ENCODE measurements at places on chromosomes 16 and 17.

- no peak for DNase-seq
Measured at GRCh38 chr17:867896-868489, 85.8 kb downstream of the MRM3 start.

GRCh38 chr16:28324235-28324886, 32.0 kb downstream of the SBK1 start:
- DNase-seq, result no peak

- no peak for DNase-seq
Measured at GRCh38 chr17:76204277-76204676, 36.0 kb downstream of the RNF157 start.

DNA sequence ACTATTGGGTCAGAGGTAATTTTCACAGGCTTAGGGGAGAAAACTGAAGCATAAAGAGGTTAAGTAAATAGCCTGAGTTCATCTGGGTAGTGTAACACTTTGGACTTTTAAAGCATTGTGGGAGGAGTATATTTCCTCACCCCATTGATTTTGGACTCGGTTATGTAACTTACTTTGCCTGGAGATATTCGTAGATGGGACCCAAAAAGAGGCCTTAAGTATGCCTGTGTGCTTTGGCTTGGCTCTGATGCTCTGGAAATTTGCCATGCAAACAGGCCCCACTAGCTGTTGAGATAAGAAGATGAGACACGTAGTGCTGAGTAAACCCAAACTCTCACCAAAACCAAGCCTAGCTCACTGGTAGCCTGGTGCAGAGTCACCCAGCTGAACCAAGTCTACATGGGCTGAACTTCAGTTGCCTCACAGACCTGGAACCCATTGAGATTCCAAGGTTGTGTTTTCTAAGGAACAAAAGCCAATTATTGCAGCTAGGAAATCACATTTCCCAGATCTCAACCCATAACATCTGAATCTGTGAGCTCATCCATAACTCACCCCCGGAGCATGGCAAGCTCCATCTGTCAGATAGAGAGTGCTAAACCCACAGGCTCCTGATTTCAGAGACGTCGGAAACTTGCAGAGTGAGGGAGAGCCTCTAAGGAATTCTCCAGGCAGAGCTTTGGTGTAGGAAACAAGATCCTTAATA, 536.0 kb upstream of the C16orf82 start:
- no peak for DNase-seq

GRCh38 chr17:31476525-31477416, 85.3 kb downstream of the RAB11FIP4 start:
- DNase-seq, result no peak

DNA sequence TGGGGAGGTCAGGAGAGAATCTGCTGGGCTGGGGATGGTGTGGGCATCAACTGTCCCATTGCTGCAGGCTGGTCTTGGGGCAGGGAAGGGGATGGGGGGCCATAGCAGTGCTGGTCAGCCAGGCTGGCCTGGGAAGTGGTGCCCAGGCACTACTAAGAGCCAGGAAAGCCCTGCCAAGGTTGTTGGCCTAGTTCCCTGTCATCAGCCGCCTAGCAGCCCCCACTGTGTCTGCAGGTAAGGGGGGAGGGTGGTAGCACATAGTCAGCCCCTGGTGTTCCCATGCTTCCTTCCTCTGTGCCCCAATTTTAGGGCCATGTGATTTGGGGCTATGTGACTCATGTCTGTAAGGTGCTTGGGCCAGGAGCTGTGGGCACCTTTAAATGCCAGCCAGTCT, 17.8 kb downstream of the GJD3 start:
- DNase-seq, result no peak

DNA sequence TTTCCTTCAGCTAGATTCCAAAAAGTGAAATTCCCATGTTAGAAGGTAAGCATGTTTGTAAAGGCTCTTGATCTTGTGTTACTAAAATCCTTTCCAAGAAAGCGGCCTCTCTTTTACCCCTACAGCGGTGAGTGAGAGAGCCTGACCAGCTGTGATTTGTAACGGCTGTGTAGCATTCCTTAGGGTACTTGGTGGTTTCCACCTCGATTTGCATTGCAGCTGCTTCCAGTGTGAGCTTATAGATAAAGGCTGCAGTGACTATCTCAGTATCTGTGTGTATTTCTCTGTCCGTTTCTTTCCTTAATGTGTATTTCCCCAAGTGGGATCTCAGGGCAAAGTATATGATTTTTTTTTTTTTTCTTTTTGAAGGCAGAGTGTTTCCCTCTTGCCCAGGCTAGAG, 169.4 kb downstream of the SNX29 start:
- DNase-seq, result no peak

DNA sequence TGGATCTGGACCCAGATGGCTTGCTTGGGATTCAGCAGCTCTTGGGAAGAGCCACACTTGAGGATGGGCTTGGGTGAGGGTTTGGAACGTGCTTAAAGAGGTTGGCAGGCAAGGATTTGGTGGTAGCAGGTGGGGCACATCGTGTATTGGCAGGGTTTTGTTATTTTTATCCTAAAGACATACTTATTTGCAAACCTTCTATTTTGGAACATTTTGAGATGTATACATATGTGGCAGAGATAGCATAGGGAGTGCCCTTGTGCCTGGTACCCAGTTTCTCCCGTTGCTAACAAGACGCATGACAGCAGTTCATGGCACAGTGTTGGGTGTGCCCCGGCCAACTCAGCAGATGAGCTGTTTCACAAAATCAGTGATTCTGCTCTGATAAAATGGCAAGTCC, 9.1 kb downstream of the BANP start:
- no peak for DNase-seq

GRCh38 chr17:56510554-56511342, 82.8 kb upstream of the NOG start:
- no peak for DNase-seq

- no peak for DNase-seq
Measured at GRCh38 chr17:37519251-37519985, 29.7 kb downstream of the DUSP14 start.

GRCh38 chr17:335691-336090, 16.9 kb downstream of the RPH3AL start:
- no peak for DNase-seq

DNA sequence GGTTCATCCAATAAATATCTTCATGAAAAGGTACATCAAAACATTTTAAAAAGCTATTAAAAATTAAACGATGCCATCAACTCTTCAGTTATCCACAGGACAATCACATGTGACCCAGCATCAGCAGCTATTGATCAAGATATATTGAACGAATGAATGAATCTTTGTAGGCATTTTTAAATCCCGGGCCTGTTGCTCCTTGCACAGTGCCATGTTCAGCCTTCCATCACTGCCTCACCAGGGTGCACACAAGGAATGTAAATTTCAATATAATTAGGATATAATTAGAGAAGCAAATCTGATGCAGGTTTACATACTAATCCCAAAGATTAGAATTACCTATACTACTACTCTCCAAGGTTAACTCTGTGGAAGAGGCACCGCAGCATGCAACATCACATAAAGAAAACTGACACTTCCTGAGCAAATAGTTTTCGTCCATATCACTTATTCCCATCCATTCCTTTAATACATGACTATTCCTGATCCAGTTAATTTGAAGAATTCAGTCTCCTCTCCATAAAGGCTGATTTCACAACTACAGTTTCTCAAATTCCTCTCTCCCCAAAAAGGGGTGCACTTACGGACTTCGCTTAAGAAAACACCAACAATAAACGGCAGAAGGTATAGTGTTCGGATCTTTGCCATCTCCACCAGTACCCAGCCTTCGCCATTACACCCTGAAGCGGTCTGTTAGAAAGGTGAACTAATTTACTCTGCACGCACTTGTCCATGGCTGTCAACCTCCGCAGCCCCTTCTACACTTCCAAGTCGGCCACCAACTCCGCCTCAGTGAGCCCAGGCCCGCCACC, 938 bp downstream of the NCOR1 start:
- DNase-seq, result no peak

DNA sequence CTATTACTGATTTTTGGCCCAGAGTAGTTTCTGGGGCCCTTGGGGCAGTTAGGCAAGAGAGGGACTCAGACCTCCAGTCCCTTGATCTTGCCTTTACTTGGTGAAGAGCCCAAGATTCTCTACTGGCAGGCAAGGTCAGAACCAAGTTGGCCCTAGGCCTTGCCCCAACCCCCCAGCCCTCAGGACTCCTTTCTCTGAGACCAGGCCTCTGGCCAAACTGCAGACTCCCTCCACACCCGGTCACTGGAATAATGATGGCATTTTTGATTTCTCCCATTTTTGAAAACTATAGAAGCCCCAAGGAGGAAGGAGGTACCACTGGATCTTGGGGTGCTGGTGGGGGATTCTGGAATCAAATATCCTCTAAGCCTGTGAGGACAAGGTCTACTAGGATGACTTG, 18.0 kb upstream of the HOXB9 start:
- no peak for DNase-seq

DNA sequence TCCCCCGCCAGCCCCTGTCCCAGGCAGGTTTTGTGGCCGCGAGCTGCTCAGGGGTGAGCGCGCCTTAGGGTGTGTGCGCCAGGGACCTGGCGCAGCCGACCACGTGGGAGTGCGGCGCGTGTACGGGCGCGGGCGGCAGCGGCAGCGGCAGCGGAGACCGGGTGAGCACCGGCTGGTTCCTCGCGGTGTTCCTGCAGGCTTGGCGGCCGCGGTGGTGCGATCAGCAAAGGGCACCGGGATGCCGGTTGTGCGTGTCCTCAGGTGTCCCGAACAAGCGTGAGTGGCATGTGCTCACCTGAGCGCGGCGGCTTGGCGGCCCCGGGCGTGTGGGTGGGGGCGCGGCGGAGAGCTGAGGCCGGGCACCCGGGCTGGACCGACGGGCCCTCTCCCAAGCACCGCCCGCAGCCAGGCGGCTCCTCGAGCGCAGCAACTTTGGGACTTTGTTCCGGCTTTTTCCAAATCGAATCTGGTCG, 381 bp upstream of the HSD11B2 start:
- DNase-seq, result no peak

- no peak for DNase-seq
Measured at GRCh38 chr17:31724619-31725018, 134.4 kb downstream of the COPRS start.

GRCh38 chr17:18323007-18323406, 7.9 kb downstream of the SMCR8 start:
- DNase-seq, result no peak

- no peak for DNase-seq
Measured at GRCh38 chr17:57372156-57372555, 115.8 kb downstream of the MSI2 start.
